ENCODE measurements at places on chromosomes 1 and 21.
A peak's percentile ranks its signal among the peaks of the same experiment; 100 is the strongest.

DNA sequence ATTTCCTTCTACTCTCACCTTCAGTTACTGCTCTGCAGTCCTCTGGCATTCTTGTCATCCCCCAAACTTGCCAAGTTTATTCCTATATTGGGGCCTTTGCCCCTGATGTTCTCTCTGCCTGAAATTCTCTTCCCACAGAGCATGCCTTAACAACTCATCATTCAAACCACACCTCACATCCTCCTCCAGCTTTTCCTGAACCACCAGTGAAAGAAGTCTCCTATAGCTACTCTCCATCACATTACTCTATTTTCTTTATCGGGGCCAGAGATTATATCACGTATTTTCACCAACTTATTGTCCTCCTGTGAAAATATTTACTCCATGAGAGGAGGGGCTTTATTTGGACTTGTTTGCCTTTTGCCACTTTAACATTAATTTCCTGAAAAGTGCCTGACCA is 32.1 kb downstream of the EXTL2 start:
- no peak for DNase-seq

GRCh38 chr1:204350857-204351573 is 8.7 kb downstream of the PLEKHA6 start:
- no peak for DNase-seq

- DNase-seq = no peak
Measured at GRCh38 chr1:93629101-93630059, 52.3 kb downstream of the BCAR3 start.

- no peak for DNase-seq
Measured at GRCh38 chr1:226436855-226437491, 29.1 kb upstream of the PARP1 start.

DNA sequence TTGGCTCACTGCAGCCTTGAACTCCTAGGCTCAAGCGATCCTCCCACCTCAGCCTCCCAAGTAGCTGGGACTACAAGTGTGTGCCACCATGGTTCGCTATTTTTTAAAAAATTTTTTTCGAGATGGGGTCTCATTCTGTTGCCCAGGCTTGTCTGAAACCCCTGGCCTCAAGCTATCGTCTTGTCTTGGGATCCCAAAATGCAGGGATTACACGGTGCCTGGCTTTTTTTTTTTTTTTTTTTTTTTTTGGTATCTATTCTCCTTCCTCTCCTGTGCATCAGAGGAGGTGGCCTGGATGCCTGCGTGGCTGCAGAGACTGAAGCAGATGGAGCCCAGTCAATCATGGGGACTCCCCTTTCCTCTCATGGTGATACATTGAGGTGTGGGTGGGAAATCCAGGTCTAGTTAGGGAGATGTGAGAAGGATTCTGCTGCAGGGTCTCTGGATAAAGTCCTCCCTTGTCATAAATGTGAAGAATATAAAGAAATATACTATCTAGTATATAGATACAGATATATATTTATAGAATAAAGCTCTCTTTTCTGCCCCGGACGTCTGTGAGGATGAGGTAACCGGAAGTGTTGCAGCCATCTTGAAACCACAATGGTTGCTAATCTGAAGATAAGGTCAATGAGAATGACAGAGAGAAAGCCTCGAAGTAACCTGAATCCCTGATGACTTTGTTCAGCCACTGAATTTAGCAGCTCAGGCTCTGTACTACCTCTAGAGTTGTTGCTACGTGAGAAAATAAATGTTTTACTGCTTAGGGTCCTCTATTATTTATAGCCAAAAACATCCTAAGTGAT is 19.5 kb upstream of the RGSL1 start:
- DNase-seq = peak; percentile 14

- DNase-seq = no peak
Measured at GRCh38 chr1:201693890-201694607, 134.9 kb upstream of the IPO9 start.

DNA sequence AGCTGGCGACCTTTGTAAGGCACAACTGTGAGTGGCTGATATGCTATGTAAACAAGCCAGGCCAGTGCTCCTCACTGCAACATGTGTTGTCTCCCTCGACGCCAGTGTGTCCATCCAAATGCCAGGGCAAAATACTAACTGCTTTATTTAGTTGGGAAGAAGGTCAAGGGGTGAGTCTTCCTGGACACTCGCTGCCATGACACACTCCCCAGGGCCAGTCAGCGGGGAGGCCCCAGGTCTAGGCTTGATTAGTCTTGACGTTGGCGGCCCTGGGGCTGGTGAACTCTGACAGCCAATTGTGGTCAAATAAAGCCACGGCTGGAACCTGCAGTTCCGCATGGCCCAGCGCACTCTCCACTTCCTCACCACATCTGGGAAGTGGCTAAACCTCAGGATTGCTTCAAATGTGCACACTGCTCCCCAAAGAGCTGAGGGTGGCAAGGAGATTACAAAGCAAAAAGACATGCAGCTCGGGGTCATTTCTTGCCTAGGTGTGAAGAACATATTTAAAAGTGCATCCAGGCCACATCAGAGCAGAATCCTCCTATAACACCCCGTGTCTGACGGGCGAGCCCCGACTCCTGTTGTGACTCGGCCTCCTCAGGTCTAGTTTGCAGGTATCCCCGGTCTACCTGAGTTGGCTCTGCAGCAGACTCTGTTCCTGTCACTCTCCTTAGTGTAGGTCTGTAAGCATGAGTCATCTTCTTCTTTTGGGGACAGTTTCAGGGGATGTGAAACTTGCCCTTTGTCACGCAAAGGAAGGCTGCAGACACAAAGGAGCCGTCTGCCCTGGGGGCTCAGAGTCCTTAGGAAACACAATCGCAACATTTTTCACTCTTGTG is 183.5 kb downstream of the RUNX1 start:
- no peak for DNase-seq

GRCh38 chr1:36951761-36952160 is 82.6 kb downstream of the GRIK3 start:
- no peak for DNase-seq

- DNase-seq = no peak
Measured at GRCh38 chr1:55347866-55348265, 132.7 kb upstream of the USP24 start.

DNA sequence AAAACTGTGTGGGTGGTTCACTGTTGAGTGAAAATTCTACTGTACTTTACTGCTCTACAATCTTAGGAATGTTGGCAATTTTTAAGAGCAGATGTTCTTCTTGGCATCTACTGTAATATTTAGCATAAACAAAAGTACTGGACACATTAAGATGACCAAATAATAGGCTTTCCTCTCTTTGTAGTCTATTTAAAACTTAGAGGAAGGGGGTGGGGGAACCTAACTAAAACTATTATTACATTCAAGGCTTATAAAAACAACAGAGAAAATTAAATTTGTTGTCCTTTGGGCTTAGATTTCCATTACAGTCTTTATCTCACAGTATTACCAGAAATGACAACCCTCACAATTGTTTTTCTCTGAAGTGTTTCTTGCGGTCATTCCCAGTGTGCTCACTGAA is 181.2 kb downstream of the PLPPR4 start:
- no peak for DNase-seq

GRCh38 chr1:192608671-192609070 is 27.3 kb upstream of the RGS13 start:
- DNase-seq = no peak

GRCh38 chr1:4056422-4056821 is 156.3 kb upstream of the C1orf174 start:
- DNase-seq = no peak

DNA sequence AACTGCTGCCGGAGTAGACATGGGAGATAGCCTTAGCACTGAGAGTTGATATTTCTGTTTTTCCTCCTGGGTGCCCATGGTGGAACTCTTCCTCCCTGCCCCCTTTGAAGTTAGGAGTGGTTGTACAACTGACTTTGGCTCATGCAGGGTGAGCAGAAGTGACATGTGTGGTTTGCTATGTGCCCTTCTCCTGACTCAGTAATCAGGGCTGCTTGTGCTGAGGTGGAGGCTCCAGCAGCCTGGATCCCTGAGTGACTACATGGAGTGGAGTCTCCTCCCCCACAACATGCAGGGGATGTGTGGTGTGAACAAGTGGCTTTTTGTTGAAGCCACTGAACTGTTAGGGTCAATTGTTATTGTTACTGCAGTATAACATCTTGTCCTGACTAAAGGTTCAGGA is 261.6 kb downstream of the CAMTA1 start:
- no peak for DNase-seq

- peak; percentile 52 for DNase-seq
Measured at GRCh38 chr1:24536391-24536840, 19.5 kb upstream of the NCMAP start.

DNA sequence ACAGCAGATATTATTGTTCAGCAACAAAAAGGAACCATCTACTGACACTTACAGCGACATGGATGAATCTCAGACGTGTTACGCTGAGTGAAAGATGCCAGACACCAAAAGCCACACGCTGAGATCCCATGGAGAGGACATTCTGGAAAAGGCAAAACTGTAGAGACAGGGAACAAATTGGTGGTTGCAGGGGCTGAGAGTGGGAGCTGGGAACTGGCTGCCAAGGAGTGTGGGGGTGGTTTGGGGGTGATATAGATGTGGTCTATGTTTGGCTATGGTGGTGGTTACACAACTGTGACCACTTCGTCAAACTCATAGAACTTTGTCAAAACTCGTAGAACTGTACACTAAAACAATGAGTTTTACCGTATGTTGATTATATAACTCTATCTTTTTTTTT is 57.7 kb downstream of the RIPK4 start:
- no peak for DNase-seq

DNA sequence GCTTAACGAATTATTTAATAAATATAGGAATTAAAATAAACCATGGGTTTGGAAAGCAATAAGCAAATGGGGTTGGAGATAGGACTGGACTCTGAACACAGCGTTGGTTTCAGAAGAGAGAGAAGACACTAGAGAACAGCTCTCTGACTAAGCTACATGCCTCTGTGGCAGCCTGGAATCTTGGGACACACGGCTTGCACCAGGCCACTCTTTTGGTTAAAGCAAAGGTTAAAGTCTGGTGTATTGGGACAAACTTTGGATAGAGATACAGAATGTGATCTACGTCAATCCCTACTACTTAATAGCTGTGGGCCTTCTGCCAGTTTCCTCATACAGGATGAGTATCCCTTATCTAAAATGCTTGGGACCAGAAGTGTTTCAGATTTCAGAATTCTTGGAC is 49.7 kb upstream of the HSD17B7 start:
- no peak for DNase-seq

DNA sequence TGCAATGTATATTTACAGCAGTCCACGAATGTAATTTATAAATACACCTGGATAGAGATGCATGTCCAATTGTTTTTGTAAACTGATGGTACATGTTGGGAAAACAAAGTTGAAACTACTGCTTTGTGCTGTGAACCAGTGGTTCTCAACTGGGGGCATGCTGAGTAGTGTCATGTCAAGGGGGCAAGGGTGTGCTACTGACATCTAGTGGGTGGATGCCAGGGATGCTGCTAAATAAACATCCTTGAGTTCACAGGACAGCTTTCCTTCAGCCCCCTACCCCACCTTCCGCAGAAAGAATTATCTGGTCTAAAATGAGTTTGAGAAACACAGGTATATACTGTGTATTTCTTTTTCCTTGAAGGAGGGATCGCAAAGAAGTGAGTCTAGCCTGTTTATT is 95.9 kb downstream of the RASAL2 start:
- no peak for DNase-seq

DNA sequence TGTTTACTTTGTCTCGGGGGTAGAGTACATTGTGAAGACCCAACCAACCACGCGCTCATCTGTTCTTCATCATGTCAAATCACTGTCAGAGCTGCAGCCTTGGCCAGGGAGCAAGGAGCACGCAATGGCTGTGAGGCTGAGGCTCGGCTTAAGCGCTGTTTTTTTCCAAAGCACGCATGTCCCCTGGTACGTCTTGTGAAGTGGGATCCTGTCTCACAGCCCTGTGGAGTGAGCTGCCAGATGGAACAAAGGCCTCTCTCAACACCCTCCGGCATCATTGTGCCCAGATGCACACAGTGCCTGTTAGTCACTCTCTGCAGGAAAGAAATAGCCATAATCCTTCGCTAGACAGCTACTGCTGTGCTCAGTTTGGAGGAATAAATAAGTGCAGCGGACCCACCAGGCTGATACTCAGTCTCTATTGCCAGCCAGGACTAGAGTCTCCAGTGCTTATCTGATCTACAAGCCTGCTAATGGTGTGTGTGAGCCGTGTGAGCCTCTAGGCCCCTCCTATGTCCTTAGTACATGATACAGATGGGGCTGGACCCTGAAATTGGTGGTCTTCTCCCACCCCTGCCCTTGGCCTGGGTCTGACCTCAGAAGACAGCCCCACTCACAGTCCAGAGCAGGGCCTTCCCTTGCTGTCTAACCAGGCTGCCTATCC is 91.3 kb upstream of the COA6 start:
- DNase-seq = no peak

- no peak for DNase-seq
Measured at GRCh38 chr1:176609556-176610408, 146.8 kb downstream of the PAPPA2 start.

DNA sequence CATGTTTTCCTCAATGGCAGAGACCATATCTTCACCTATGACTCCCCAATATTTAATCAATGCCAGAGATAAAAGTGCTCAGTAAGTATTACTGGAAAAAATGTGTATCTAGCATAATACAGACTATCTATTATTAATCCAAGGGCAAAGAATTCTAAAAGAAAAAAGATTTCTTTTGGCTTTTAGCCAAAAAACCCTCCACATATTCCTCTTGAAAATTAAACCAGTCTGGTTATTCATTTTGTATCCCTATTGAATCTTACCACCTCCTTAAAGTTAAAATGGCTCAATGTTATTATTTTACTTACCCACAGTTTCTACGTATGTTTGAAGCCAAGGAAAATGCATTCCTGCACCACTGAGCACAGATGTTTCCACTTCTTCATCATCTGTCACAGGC is 1.6 kb downstream of the TAF1A start:
- DNase-seq = no peak

GRCh38 chr21:15140321-15141019 is 75.7 kb upstream of the NRIP1 start:
- no peak for DNase-seq

DNA sequence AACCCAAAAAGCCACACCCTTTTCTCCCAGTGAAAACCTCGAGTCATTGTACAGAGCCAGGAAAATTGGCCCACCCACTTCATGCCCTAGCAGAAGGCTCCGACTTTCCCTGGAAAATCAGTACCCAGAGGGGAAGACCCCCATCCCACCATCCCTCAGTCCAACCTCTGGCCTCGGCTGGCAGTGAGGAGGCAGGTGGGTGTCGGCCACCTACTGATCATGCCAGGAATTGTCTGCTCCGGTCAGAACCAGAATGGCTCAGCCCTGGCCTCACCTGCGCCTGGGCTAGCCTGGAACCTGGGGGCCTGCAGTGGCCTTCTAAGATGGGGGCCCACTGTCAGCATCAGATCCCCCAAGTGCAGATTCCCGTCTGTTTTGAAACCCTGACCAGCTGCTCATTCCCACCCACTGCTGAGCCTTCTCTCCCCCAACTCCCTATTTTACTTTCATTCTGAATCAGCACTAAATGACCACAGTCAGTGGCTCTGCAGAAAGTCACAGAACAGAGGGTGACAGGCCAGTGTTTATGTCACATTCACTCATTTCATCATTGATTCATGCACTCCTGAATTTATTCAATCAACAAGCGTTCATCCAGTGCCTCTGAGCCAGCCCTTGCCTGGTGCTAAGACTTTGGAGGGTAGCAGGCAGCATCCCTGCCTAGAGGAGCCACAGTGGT is 3.0 kb upstream of the S100A9 start:
- DNase-seq = no peak
